Stimulated activated CD4-positive, alpha-beta T cell treated with anti-CD3 and anti-CD28 coated beads, Interleukin-15, amount 100 ng/mL, for 1 hour (primary cell): ENCODE measurements at places on chromosomes 11 and 22.

DNA sequence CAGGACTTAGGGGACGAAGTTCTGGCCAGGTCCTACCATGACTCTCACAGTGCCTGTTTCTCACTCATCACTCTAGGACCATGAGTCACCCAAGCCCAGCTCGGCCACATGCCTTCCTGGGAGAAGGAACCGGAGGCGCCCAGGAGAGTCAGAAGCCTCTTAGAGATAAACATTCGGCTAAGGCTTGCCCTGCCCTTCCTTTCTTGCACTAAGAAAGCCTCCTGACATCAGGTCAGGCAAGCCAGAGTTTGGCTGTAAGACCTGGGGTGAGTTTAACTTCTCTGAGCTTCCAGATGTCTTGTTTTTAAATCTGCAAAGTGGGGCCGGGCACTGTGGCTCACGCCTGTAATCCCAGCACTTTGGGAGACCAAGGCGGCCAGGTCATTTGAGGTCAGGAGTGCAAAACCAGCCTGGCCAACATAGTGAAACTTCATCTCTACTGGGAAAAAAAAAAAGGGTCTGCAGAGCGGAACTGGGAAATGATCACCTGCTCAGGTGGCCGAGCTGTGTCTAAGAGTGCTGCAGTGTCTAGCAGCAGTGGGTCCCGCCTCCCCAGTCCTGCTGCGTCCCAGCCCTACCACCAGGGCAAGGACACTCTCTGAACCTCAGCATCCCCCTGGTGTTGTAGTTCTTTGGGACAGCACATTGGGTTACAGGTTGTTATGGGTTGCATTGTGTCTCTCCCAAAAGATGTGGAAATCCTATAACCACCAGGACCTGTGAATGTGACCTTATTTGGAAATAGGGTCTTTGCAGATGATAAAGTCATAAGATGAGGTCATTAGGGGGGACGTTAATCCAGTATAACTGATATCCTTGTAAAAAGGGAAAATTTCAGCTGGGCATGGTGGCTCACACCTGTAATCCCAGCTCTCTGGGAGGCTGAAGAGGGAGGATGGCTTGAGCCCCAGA, 1.8 kb upstream of the CARS1 start:
- no peak for DNase-seq

- no peak for DNase-seq
These were observed 48.8 kb upstream of the CD44 start for GRCh38 chr11:35090125-35090524.

GRCh38 chr11:120666121-120666639, 154.6 kb downstream of the GRIK4 start:
- no peak for DNase-seq

- no peak for DNase-seq
These were observed 11.9 kb upstream of the CHRNA10 start for GRCh38 chr11:3683039-3683438.

DNA sequence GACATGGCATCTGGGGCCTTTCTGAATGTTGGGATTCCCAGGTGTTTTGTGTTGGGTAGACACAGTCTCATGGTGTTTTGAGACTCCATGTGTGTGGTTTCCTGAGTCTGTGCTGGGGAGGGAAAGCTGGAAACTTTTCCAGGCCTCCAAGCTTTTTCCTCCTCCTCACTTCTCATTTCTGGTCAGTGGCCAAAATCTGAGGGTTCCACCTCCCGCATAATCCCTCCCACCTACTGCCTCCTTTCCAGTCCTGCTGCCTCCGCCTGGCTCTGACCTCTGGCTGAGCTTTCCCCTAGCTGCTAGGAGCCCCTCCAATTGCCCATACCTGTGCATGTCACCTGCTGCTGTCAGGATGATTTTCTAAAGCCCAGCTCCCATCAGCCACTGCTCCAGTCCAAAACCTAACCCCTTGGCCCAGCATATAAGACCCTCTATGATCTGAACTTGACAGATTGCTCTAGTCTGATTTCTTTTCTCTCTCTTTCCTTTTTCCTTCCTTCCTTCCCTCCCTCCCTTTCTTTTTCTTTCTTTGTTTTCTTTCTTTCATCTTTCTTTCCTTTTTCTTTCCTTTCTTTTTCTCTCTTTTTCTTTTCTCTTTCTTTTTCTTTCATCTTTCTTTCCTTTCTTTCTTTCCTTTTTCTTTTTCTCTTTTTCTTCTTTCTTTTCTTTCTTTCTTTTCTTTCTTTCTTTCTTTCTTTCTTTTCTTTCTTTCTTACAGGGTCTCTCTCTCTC, 51.4 kb upstream of the NECTIN1 start:
- DNase-seq = no peak

DNA sequence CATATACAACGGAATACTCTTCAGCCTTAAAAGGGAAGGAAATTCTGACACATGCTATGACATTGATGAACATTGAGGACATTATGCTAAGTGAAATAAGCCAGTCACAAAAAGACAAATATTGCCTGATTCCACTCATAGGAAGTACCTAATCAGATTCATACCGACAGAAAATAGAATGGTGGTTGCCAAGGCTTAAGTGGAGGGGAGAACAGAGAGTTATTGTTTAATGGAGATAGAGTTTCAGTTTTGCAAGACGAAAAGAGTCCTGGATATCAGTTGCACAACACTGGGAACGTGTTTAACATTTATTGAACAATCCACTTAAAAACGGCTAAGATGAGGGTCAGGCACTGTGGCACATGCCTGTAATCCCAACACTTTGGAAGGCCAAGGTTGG, 45.6 kb upstream of the HIPK3 start:
- DNase-seq = no peak
